ENCODE measurements at places on chromosomes 7 and 10.

GRCh38 chr7:89988074-89988473 lies 166.2 kb upstream of the STEAP1 start:
- DNase-seq = no peak

- DNase-seq = no peak
These were observed 11.8 kb downstream of the NT5C2 start for GRCh38 chr10:103181244-103181643.

DNA sequence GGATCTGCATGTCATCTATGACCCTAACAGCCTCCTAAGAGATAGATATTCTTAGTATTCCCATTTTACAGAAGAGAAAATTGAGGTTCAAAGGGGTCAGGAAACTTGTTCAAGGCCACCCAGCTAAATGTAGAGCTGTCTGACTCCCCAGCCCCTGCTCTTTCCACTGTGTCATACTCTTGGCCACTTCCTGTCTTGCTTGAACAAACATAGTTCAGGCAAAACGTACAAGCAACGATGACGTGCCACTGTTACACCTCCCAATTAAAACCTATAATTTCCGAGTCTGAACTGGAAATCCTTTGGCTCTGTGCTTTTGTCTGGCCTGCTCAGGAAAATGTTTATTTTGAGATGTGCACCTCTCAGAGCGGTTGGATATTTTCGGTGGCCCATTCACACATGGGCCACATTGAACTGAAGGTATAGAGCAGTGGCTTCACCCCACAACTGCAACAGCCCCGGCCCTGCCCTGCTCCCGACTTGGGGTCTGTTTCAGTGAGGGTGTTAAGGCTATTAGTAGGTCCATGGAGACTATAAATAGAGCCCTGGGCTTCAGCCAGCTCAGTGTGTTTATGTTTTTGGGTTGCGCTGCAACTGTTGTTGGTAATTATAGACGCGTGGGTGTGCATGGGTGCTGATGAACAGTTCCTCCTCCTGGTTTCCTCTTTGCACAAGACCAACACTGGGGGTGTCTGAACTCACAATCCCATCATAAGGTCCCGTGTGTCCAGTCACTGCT lies 172.3 kb upstream of the ADO start:
- no peak for DNase-seq

DNA sequence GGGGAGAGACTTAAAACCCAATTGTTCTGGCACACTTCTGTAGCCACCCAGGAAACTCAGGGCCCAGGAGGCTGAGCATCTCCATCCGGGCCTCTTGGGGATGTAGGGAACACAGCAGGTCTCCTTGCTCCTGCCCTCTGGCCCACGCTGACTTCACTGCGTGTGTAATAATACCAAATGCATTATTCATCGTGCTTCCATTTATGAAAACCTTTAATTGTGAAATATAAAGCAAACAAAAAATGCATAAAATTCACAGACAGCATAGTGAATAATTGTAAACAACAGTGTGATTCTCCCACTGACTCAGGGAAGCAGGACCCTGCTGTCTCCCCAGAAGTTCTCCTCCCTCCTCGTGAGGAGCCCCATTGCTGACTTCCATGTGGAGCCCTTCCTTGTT lies 70.3 kb upstream of the SHH start:
- DNase-seq = no peak

DNA sequence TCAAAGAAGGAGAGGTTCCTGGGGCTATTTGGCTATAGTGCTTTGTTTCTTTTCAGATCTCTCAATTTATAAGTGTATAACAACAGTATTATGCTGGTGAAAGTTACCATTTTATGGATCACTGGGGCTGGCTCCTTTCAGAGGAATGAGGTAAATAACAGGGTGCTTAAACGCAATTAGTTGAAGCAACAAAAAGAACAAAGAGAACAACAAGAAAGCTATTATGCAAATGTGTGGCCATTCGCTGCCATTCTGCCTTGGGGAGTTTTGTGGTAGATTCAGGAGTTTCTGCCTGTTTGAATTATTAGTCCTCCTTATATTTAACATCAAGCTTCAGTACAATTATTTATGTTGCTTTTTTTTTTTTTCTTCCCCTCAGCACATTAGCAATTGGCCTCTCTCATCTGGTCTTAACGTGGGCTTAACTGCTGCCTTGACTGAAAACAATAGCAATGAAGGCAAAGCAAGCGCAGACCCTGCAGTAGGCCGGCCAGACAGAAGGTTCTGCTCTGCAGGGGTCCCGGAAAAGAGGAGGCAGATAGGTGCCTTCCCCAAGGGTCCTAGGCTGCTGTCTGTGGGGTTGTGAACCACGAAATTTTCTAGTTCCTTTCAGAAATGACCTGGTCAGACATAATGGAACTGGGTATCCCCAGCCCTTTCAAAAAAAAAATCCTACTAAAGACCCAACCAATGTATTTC lies 339.9 kb upstream of the PODXL start:
- DNase-seq = no peak
